ENCODE measurements at places on chromosomes 11 and 22.

- DNase-seq: no peak
Measured at GRCh38 chr11:68026391-68027105, 3.9 kb upstream of the NDUFS8 start.

DNA sequence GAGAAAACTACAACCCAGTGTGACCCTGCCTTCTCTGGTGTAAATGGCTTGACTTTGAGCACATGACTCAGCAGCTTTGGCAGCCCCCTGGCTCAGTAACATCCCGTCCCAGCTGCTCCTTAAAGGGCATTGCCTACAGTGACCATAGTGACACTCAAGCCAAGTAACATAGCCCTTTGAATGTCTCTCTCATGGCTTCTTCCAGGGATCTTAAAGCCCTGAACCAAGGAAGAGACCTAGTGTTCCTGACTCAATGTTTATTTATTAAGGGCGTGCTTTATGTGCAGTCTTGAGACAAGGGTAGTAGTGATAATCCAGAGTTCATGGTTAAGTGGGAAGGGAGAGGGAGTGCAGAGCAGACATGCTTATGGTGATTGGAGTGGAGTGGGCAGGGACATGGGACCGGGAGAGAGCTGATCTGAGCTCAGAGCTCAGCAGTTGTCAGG lies 125.7 kb downstream of the PARVA start:
- no peak for DNase-seq

GRCh38 chr11:118002010-118002540 lies 15.9 kb downstream of the IL10RA start:
- peak; percentile 50 for DNase-seq

DNA sequence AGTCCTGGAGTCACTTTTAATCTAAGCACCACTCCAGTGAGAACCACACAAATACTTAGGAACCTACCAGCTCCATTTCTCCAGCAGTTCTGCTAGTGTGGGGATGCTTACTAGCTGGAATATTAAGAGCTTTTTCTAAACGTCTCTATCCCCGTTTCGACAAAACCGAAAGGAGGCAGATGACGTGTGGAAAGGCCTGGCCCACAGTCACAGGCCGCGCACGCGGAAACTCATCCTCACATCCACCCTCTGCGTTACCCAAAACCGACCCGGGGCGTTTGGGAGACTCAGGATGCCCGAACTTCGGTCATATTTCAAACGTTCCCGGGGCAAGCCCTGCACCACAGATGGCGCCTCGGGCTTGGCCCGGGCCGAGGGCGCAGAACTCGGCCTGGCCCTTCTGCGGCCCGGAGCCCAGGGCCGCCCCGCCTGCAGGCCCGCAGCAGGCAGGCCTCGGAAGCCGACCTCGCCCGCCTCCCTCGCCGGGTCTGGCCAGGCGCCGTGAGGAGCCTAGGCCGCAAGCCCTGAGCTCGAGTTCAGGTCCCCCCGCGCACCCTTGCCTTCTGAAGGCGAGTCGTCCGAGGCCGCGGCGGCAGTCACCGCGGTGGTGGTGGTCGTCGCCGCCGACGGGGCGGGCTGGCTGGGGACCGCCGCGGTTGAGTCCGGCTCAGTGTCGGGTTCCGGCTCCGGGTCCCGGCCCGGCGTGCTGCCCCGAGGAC lies 473 bp downstream of the FNBP4 start:
- peak; percentile 79 for DNase-seq

- DNase-seq: no peak
Measured at GRCh38 chr22:19707347-19708290, 6.7 kb upstream of the SEPTIN5 start.

GRCh38 chr11:69292221-69292648 lies 1.7 kb upstream of the MYEOV start:
- DNase-seq: peak; percentile 52

GRCh38 chr22:27113211-27113635 lies 455.8 kb downstream of the MIAT start:
- DNase-seq: peak; percentile 5

DNA sequence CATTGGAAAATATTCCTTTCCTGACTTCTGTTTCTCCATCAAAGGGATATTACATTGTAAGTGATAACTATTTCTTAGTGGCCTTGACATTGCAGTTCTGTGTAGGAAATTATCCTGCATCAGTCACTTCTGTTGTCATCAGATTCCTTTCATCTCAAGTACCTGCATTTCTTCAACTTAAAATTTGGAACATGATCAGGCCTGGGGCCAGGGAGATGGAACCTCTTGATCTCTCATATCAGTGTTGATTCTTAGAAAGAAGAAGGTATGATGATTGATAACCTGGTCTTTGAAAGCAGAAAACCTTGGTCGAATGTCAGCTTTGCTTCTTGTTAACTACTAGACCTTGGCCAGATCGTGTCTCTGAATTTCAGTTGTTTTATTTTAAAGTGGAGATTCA lies 93.6 kb downstream of the NAV2 start:
- no peak for DNase-seq

GRCh38 chr11:89608234-89608966 lies 101.7 kb upstream of the TRIM77 start:
- no peak for DNase-seq

DNA sequence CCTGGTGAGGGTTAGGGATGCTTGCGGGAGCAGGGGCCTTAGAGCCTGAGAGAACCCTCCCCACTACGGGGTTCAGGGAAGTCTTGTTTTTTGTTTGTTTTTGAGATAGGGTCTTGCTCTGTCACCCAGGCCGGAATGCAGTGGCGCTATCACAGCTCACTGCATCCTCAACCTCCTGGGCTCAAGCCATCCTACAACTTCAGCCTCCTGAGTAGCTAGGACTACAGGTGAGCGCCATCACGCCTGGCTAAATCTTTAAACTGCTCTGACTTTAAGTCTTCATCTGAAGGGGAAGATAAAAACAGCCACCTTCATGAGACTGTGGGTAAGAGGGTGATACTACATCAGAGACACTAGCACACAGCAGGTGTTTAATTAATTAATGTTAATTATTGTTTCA lies 28.5 kb downstream of the SERPIND1 start:
- DNase-seq: no peak

- no peak for DNase-seq
Measured at GRCh38 chr11:36608491-36609199, 10.6 kb upstream of the RAG2 start.

DNA sequence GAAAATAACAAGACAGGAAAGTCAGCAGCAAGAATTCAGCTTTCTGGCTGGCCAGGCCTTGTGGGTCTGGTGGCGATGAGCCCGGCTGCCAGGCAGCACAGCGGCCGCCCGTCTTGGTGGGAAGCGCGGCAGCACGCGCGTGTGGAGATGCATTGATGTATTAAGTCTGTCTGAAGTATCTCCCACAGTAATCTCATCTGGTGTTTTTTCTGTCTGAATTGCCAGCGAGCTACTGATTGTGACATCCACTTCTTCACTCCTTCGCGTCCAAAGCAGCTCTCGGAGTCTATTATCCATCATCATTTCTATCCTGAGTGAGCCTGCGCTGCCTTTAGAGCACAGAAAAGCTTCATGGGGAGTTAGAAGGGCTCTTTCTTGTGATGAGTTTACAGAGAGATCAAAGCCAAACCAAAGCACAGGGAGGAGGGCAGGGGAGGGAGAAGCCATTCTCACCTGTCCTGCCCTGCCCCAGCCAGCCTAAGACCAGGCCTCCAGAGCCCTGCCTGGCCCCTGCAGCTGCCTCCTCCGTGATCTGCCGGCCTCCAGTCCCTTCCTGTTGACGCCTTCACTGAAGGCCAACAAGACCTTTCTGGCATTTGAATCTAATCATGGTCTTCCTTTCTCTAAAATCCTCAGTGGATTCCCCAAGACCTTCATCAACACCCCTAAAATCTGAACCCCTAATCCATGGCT lies 1419.0 kb downstream of the TBC1D22A start:
- DNase-seq: no peak

- DNase-seq: no peak
Measured at GRCh38 chr11:95794086-95794485, 3.8 kb downstream of the CEP57 start.

GRCh38 chr11:17257196-17257595 lies 19.3 kb upstream of the NUCB2 start:
- DNase-seq: no peak

GRCh38 chr11:69320326-69320725 lies 26.4 kb downstream of the MYEOV start:
- DNase-seq: no peak

- no peak for DNase-seq
Measured at GRCh38 chr11:12744826-12745502, 70.7 kb downstream of the TEAD1 start.

DNA sequence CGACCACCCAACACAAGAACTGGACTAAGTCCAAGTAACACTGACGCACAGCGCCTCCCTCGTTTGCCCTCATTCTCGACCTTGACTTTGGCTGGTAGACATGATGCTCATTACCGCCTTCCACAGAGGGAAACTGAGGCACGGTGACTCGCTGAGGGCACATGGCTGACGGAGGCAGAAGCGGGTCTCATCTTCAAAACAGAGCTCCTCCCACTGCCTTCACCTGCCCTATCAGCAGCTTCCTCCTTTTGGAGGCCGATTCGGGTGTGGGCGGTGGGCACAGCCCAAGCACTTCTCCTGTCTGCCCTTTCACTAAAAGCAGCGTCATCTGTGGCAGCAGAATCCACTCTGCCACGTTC lies 2.0 kb upstream of the KMT5B start:
- no peak for DNase-seq

- DNase-seq: no peak
Measured at GRCh38 chr11:119117004-119117706, 4.2 kb upstream of the HINFP start.

GRCh38 chr11:10087186-10087922 lies 206.7 kb downstream of the SBF2 start:
- DNase-seq: no peak

DNA sequence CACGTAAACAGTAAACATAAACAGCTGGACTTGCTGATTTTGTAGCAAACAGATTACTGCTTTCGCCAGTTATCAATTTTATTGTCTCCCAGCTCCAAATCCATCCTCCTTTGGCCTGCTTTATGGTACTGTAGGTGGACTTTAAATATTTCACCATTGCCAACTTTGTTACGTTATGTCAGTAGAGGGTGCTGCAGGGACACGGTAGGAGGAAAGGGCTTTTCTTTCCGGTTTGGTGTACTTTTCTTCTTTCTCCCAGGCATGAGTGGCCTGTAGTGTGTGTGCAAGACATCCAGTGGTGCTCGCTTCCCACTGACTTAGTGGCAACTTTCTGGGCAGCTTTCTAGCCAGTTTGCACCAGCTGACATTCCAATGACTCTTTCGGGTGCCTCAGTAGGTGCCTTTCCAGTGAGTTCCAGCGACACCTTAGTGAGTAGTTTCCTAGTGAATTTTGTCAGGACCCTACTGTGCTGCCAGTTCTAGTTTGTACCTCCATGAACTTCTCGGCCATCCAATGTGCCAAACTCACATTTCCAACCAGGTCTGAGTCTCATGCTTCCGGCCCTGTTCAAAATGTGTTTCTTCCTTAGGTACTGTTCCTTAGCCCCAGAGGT lies 267.6 kb upstream of the TENM4 start:
- no peak for DNase-seq

DNA sequence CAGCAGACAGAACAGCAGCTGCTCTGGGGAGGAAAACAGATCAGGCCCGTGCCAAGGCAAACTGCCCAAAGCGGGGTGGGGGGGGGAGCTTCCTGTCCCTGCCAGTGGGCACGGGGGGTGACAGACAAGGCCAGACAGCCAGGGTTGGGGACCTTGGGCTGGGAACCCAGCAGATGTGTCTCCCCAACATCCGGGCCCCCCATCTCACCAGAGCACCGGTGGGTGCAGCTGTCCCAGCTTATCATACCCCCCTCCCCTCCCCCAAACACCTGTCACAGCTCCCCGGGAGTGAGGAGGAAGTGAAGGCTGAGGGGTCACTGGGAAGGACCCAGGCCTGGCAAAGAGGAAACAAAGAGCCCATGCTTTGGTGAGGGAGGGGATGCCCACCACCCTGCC lies 1.3 kb downstream of the PPP1R14B start:
- DNase-seq: peak; percentile 67
